ENCODE measurements at places on chromosomes 12 and 14.

GRCh38 chr12:47742253-47742825, 16.3 kb downstream of the RAPGEF3 start:
- peak; percentile 76 for DNase-seq

DNA sequence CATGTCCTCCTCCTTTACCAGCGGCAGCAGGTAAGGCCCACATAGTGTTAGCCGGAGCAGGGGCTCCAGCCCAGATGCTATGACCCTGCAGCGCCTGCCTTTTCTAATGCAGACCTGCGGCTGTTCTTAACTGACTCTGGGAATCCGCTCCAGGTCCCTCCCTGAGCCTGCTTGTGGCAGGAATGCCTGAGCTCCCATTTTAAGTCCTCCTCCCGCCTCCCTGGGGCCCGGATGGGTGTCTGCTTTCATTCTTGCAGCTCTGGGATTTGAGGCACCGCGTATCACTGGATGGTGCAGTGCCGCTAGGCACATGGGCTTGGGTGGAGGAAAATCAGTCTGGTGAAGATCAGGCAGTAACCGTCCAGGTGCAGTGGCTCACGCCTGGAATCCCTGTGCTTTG, 7.6 kb downstream of the TSPAN9 start:
- DNase-seq = no peak

DNA sequence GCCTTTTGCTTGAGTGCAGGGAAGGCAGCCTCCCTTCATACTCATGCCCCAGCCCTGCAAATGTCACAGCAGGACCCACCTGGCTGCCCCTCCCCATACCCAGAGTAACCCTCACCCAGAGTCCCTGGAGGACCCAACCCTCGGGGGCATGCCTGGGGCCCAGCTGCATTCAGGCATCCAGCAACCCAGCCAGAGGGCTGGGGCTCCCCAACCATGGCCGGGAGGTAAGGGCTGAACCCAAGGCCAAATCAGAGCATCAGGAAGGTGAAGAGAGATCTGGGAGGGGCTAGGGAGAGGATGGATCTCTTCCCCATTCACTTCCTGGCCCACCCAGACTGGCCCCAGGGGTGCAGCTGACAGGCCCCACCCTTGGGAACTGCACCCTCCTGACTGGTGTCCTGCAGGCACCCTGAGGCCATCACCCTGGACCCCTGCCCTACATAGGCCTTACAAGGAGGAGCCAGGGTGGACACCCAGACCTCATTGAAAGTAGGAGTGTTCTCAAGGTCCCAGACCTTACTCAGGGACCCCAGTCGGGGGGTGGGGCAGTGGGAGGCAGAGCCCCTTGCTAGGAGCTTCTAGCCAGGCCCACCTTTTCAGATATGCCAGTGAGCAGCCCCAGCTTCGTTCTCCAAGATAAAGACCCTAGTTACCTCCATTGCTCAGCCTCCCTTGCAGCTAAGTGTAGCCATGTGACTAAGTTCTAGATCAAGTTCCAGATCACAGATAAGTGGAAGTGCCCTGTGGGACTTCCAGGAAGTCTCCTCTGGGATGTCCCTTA, 849 bp upstream of the PLD4 start:
- DNase-seq = no peak

DNA sequence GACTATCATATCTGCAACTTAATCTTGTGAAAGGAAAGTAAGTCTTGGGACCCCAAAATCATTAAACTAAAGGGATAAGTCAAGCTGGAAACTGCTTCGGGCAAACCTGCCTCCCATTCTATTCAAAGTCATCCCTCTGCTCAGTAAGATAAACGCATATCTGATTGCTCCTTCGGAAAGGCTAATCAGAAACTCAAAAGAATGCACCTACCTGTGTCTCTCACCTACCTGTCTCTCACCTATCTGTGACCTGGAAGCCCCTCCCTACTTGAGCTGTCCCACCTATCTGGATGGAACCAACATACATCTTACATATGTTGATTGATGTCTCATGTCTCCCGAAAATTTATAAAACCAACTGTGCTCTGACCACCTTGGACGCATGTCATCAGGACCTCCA, 19.9 kb downstream of the SEC23A start:
- no peak for DNase-seq

GRCh38 chr14:106268013-106268727, 741.8 kb downstream of the TMEM121 start:
- peak; percentile 80 for DNase-seq

DNA sequence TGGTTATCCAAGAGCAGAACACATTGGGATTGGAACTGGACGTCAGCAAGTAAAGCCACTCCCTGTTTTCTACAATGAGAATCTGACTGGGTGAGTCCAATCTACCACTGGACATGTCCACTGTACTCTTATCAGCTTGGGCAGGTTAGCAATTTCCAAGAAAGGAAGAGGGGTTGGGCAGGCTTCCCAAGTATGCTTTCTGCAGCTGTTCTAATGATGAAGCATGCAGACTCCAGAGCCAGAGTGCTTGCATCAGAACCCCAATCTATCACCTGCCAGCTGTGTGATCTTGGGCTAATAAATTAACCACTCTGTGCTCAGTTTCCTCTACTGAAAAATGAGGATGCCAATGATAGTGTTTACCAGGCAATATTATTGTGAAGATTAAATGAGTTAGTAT, 92.0 kb downstream of the EMP1 start:
- DNase-seq = no peak

- DNase-seq = no peak
These were observed 60.9 kb upstream of the CFL2 start for GRCh38 chr14:34775342-34775741.

DNA sequence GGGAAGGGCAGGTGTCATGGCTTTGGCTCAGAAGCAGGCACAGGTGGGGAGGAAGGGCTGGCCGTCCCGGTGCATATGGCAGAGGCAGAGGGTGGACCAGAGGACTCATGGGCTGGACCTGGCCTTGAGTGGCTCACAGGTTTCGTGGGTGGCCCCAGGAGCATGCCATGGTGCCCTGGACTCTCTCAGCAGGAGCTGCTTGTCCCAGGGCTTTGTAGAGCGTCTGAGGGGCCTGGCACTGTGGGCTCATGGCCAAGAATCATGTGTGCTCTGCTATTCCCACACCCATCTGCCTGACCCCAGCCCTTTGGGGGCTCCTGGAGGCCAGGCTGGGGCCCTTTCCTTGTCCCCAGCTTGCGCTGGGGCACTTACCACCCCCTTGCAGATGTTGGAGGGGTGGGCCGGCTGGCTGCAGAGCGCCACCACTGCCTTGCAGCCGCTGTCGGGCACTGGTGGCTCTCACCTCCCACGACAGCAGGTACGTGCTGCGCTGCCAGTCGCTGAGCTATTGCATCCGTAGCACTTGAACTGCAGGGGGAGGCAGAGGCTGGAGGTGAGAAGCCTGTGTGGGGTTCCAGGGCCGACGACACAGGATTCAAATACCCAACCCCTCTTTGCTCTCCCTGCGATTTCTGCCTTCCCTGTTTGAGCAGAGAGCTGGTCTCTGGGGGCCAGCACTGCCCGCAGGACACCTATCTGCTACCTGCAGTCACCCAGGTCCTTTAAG, 187.4 kb upstream of the PRMT8 start:
- no peak for DNase-seq

GRCh38 chr14:79614448-79614847, 596.9 kb downstream of the DIO2 start:
- no peak for DNase-seq

GRCh38 chr12:128191380-128191779, 75.6 kb upstream of the TMEM132C start:
- DNase-seq = no peak

- peak; percentile 40 for DNase-seq
These were observed 32.9 kb downstream of the ARID2 start for GRCh38 chr12:45762185-45763110.
